ENCODE measurements at places on chromosomes 3 and 15.

GRCh38 chr3:58116161-58116955 lies 94.4 kb downstream of the DNASE1L3 start:
- no peak for DNase-seq

GRCh38 chr3:115681736-115682135 lies 58.4 kb downstream of the GAP43 start:
- DNase-seq: no peak

GRCh38 chr15:74725845-74726773 lies 781 bp upstream of the CYP1A1 start:
- no peak for DNase-seq

DNA sequence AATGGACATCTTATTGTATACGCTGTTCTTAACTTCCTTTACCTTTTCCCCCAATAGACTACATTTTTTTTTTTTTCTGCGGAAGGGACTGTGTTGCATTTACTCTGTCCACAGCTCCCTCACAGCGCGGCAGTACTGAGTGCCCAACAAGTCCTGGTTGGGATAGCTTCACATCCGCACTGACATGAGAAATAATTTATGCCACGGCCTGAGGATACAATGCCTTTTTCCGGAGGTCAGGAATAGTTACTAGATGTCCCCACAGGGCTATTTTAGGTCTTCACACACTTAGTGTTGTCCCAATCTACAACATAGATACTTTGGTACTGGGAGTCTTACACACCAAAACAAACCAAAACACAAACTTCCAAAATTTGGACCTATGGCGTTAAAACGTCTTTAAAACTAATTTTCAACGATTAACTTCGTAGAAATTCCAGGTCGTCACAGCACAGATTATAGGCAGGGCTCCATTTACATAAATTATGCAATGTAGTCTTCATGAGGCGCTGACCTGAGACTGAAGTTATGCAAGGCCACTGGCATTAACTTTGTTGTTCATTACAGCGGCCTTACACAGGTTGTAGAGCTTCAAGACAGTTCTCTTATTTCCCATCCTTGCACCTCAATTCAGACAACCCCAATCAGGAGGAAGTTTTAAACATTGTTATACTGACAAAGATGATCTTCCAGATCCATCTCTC lies 989 bp upstream of the PPIB start:
- DNase-seq: no peak

GRCh38 chr15:48983300-48983699 lies 19.6 kb upstream of the SHC4 start:
- no peak for DNase-seq

DNA sequence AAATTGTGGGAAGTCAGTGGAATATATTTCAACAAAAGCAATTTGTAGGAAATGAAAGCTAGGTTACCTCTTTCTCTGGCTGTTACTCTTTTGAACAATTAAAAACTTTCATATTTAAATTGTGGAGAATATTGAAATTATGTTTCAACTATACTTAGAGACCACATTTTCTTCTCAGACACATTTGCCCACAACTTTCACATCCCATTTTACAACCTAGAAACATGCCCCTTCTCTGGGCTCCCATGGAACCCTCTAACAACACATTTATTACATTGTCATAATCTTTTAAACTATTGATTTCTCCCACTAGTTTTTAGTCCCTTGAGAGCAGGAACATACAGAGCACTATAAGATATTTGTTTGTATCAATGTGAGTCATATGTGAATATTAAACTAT lies 211.7 kb upstream of the TTC14 start:
- no peak for DNase-seq

Data from AG09309 (cell line).